NCI-H510A (cell line): ENCODE measurements at places on chromosomes 7 and 10.

DNA sequence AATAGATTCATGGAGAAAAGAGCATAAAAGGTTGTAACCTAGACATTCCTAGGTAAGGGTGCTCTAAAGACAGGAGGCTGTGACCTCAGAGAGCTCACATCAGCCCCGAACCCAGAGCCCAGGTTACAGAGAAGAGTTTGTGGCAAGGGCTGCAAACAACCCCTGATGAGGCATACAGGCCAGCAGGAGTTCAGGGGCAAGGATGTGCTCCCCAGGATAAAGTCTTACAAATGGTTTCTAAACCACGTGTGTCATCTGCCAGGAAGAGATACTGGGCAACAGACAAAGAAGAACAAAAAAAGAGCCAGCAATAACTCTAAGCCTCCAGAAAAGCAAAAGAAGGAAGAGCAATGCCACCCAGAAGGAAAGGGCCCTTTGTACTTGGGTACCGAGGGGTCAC lies 27.7 kb downstream of the NCAPG2 start:
- no peak for DNase-seq

GRCh38 chr10:75857269-75857846 lies 425.9 kb downstream of the LRMDA start:
- no peak for DNase-seq

DNA sequence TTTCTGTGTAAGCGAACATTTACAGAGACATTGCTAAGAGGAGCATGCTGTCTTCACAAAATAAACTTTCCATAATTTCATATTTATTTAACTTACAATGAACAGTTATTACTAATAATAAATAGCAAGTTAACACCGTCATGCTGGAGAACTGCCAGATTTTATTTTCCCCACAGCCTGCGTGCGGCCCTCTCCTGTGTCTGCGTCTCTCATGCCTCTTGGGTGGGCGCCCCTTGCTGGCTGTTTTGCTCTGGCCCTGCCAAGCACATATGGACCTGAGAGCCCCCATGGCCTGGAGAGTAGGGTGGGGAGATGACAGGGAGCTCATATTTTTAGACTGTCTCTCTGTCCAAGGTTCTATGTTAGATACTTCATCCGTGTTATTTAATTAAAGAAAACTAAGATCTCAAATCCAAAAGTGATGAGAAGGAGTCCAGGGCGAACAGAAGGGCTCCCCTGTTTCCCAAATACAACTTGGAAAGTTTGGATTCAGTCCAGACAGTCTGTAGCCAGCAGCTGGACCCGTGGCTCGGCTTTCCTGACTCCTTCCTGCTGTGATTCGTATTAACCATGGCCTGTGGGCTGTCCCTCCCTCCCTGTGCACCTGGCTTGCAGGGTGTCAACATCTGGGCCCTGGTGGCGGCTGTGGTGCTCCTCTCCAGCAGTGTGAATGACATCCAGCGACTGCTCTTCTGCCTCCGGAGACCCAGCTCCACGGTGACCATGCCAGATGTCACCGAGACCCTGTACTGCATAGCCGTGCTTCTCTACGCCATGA lies 20.5 kb downstream of the FBH1 start:
- DNase-seq: no peak

GRCh38 chr10:26624006-26624405 lies 73.5 kb upstream of the PDSS1 start:
- no peak for DNase-seq

GRCh38 chr7:36796850-36797536 lies 72.7 kb upstream of the AOAH start:
- DNase-seq: no peak

DNA sequence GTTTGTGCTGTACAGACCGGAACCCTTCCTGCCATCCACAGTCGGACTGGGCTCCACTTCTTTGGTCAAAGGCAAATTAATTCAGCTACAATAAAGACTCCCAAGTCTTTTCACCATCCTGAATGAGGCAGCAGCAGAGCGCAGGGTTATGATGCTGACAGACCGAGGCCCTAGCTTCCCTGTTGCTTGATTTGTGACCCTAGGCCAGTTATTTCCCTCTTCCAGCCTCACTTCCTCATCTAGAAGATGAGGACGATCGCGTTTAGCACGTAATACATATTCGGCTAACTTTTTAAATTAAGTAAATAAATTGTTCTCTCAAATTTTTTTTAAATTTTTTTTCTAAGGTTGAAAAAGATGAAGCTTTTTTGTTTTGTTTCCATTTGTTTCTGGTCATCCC lies 18.1 kb downstream of the ADRB1 start:
- DNase-seq: no peak

- no peak for DNase-seq
These were observed 4.0 kb upstream of the ADIRF start for GRCh38 chr10:86964061-86964846.

GRCh38 chr7:106778656-106779250 lies 86.3 kb upstream of the PIK3CG start:
- DNase-seq: no peak

GRCh38 chr7:46004965-46005364 lies 83.9 kb upstream of the IGFBP3 start:
- no peak for DNase-seq

DNA sequence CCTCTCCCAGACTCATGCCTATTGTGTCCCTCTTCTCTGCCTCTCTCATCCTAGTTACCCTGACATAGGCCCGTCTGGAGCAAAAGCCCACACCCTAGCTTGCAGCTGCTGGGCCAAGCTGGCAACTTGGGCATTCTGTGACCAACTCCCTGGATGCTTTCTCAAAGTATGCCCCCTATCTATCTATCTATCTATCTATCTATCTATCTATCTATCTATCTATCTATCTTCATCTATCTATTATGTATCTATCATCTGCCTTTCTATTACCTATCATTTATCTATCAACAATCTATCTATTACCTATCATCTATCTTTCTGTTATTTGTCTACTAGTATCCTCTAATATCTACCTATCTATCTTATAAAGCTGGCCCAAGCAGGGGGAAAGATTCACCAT lies 45.4 kb upstream of the COL13A1 start:
- no peak for DNase-seq

DNA sequence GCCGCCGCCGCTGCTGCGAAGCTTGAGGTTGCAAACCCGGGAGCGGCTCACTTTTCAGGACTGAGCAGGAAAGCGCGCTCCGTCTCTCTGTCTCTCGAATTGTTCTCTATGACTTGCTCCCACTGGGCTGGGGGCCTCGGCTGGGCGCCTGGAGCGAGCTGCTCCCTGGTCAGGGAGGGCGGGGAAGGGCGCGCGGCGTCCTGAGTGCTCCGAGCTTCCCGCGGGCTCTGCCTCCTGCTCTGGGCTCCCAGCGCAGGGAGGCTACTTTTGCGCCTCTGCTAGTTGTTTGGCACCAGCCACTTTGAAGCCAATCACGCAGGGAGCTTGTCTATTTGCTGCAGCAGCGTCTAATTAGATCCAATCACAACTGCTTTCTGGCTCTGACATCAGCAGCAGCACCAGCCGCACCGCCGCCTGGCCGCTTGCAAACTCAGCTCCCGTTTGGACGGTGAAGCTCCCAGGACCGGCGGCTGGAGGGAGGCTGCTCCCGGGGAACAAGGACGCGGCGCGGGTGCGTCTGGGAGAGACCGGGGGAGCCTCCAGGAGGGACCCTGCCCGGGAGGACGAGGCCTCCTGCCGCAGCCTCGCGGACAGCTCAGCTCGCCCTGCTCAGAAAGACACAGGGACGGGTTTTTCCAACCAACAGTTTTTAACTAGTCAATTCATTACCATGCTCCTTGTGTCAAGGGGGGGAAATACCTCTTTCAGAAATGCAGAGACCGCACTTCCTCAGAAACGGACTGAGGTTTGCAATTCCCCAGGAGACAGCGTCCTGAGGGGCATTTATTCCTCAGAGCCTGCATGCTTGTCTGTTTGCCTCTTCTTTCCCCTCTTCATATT lies at the start of gene ADARB2:
Gene ADARB2 (minus strand): TSS at position 304 of the 840 bp plus-strand sequence.
- DNase-seq: peak; percentile 76

- DNase-seq: no peak
These were observed 99.5 kb downstream of the SPDYE5 start for GRCh38 chr7:75591467-75592255.

- no peak for DNase-seq
These were observed 9.4 kb downstream of the ADAM8 start for GRCh38 chr10:133267293-133267692.

DNA sequence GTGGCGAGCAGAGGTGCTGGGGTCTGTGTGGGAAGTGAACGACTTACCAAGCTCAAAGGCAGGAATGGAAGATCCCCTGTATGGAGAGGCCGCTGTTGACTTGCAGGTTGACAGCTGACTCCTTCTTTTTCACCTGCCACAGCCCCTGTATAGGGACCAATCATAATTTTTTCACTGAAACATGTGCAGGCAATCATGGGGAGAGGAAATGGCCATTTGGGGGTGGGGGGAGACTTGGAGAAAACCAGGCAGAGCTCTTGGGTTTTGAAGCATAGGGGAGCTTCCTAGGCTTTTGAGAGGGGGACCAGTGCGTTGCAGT lies 101.4 kb downstream of the WDR37 start:
- DNase-seq: no peak

GRCh38 chr10:113869789-113870188 lies 15.3 kb downstream of the NHLRC2 start:
- no peak for DNase-seq

GRCh38 chr10:19966751-19967150 lies 150.5 kb downstream of the PLXDC2 start:
- no peak for DNase-seq

DNA sequence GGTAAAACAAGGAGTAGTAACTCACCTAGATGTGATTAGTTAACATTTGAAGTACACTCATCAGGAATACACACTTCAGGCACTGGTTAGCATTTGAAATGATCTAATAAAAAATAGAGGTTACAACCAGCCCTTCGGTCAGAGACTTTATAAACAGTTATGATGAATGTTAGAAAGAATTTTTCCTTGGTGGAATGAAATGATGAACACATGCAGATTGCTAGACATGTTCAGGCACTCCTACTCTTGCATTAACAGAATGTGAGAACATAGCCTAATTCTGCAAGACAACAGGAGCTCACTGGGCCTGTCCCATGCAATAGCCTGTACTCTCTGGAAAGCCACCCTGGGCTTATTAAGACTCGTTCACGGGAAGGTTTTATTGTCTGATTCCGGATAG lies 47.3 kb upstream of the TECTB start:
- no peak for DNase-seq

- DNase-seq: no peak
These were observed 10.9 kb downstream of the SEC31B start for GRCh38 chr10:100508691-100509150.

DNA sequence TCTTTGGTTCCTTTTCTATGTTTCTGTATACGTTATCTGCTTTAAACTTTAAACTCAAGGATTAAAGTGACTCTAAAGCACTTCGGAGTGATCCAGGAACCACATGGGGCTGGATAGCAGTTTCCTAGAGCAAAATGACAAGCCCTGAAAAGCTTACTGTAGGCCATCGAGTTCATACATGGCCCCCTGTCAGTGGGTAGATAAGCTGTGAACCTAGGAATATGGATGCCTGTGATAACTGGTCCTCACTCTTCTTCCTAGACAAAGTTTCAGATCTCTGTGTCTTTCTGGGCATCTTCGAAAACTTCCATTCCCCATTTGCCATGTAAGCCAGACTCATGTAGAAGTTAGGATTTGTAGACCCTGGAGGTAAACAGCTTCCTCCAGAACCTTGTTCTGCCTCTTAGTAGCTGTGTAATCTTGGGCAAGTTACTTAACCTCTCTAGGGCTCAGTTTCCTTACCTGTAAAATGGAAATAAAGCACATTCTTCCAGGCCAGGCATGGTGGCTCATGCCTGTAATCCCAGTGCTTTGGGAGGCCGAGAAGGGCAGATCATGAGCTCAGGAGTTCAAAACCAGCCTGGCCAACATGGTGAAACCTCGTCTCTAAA lies 49.3 kb upstream of the KMT2E start:
- DNase-seq: no peak

DNA sequence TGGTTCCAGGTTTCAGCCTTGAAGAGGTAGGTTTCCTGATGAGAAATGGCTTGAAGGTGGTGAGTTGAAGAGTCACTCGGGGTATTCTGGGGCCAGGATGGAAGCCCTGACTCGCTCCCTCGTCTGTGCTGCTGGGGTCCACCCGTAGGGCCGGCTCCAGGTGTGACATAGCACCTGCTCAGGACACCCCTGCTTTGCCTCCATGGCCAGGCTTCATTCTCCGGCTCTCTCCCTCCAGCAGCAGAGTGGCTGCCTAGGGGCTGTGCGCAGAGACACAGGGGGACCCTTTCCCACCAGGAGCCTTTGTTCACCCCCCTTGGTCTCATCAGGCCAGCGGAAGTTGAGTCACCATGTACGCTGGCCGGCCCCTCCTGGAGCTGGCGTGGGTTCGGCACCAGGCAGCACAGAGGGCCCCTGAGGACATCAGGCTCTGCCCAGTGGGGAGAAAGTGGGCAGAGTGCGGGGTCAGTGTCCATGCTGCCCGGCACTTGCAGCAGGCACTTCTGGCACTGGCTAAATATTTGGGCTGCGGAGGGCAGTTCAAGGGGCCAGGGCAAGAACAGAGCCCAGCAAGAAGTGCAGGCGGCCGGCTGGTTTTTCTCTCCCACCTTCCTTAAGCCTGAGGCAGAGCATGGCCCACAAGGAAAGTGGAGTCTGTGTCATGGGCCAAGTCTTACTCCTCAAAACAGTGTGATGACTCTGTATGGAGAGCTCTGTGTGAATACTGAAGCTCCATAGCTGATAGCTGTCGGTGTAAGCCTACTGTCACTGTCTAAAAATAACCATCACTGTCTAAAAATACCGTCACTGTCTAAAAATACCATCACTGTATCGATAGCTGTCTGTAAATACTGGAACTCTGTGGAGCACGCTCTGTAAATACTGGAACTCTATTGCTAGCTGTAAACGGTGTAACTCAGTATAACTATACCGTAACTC lies 3.7 kb upstream of the PRKAR1B start:
- DNase-seq: no peak

DNA sequence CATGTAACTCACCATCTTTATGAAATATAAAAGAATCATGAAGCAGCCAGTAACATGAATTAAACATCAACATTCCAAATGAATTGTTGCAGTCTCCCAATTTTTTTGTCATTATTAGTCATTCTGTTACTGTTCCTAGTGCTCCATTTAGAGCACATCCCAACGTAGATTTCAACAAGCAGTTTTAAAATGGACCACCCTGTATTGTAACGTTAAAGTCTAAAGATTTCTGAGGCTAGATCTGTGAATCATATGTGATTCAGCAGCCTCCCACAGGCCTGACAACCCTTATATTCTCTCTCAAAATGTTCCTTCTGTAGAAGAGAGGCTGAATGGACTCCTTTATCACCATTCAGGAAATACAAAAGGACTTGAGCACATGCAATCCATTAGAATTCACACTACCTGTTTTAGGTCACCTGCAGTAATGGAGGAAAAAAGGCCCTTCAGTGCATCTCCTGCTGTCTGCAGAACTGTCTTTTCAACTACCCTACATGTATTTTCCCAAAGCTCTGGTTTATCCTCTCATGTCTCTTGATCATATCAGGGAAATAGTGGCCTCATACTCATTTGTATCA lies 81.4 kb downstream of the CACNA2D1 start:
- DNase-seq: no peak

GRCh38 chr7:147033641-147034040 lies 917.0 kb downstream of the CNTNAP2 start:
- no peak for DNase-seq
